NCI-H2171 treated with DMSO at 0.1 percent for 48 hours (cell line): ENCODE measurements at places on chromosomes 3 and 15.
A peak's percentile ranks its signal among the peaks of the same experiment; 100 is the strongest.

- DNase-seq = peak; percentile 48
Observed at GRCh38 chr3:127629467-127630403, 750 bp downstream of the PODXL2 start.

GRCh38 chr3:38028621-38029361 is 651 bp downstream of the PLCD1 start:
- no peak for DNase-seq

- DNase-seq = no peak
Observed at GRCh38 chr3:51955175-51955892, at the start of gene GPR62. TSS of gene GPR62 (plus strand) at chr3:51955381. CDS start at chr3:51955653, 272 bp downstream.

DNA sequence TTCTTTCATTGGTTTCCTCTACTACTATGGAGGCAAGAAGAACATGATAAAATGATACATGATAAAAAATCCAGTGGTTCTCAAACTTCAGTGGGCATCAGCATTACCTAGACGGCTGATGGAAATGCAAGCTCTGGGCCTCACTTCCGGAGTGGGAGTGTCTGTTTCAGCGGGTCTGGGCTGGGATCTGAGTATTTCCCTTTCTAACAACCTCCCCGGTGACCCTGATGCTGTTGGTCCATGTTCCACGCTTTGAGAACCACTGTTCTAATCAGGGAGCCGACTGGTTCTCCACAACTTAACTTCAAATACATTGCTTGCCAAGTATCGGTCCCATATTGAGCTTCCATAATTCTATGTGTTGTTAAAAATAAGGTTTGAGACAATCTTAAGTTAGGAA is 712.3 kb upstream of the LMCD1 start:
- no peak for DNase-seq

DNA sequence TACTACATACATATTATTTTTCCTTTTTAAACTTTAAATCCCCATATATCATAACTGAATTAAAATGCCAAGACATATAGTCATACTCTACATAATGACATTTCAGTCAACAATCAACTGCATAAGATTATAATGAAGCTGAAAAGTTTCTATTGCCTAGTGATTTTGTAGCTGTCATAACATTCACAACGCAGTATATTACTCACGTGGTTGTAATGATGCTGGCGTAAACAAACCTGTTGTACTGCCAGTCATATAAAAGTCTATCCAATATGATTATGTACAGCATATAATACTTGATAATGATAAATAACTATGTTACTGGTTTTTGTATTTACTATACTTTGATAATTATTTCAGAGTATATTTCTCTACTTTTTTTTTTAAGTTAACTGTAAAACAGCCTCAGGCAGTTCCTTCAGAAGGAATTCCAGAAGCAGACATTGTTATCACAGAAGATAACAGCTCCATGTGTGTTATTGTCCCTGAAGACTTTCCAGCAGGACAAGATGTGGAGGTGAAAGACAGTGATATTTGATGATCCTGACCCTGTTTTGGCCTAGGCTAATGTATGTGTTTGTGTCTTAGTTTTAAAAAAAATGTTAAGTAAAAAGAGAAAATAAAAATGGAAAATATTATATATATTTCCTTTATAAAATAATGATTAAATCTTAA is 443.4 kb upstream of the UBE2E2 start:
- DNase-seq = no peak

DNA sequence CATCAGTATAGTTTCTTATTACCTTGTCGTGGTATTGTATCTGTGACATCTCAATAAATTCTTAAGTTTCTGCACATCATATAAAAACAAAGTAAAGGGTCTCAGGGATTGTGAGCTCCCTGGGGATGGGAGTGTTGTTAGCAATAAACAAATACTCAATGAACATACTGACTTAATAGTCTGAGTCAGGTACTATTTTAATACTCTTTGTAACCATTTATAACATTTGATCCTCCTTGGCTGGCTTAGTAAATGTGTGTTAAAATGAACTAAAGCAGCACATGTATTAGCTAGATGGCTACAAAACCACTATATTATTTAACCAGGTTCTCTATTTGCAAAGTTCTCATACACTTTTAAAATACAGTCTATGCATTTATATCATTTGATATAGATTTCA is 1.8 kb downstream of the ICE2 start:
- no peak for DNase-seq

DNA sequence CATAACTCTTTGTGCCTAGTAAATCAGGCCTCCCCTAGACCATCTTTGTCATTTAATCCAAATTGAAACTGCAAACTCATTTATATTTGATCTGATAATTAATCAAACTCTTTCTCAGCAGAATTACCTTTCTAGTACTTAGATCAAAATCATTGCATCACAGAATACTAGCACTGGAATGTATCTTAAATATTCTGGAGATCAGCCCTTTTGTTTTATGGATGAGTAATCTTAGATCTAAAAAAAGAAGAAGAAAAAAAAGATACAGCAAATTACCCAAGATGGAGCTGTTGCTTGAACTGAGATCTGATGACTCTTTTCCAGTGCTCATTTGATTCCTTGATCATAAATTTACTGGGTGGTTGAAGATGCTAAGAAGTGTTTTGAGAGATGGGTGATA is 47.9 kb downstream of the NAALADL2 start:
- no peak for DNase-seq

GRCh38 chr15:39665629-39666250 is 84.9 kb downstream of the THBS1 start:
- no peak for DNase-seq

- peak; percentile 89 for DNase-seq
Observed at GRCh38 chr15:48850648-48851047, 27.3 kb upstream of the EID1 start.

DNA sequence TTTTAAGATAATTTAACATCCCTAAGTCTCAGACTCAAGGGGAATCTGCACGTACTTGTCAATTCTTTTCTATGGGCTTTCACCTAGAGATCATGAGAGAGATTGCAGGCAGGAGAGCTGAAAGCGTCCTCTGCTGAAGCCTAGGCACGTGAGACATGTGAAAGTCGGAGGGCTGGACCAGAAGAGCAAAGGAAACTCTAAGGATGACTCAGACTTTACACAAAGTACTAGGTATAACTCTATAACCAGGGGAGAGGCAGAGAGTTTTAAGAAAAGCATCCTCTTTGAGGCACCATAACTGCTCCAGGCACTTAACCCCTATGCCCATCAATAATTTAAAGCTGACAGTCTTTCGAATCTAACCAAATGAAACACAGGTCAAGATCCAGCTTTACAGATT is 436.6 kb downstream of the VGLL3 start:
- DNase-seq = no peak

GRCh38 chr3:107987036-107987939 is 103.5 kb downstream of the CD47 start:
- no peak for DNase-seq

DNA sequence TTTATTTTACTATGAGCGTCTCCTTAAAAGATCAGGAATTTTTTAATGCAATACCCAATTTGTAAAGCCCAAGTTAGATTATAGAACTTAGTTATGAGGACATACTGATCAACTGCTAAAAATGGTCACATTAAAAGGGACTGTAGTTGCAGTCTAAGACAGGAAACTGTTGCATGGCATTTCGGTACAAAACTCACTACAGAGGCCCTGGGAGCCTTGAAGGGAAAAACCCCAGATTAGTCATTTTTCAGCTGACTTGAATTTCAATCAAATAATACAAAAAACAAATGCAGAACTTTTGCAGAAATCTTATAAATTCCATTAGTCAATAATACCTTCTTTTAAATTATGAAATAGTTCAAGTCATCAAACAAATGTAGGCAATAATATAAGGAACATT is 6.9 kb upstream of the PTX3 start:
- DNase-seq = no peak
